ENCODE measurements at places on chromosomes 3 and 15.

- peak; percentile 92 for ATAC-seq
These were observed 37.7 kb downstream of the TM4SF4 start for GRCh38 chr3:149512073-149512782.

GRCh38 chr15:90817117-90818057 is 51.0 kb upstream of the FURIN start:
- no peak for ATAC-seq

- ATAC-seq: no peak
These were observed 317.2 kb upstream of the PROK2 start for GRCh38 chr3:72102112-72102616.

DNA sequence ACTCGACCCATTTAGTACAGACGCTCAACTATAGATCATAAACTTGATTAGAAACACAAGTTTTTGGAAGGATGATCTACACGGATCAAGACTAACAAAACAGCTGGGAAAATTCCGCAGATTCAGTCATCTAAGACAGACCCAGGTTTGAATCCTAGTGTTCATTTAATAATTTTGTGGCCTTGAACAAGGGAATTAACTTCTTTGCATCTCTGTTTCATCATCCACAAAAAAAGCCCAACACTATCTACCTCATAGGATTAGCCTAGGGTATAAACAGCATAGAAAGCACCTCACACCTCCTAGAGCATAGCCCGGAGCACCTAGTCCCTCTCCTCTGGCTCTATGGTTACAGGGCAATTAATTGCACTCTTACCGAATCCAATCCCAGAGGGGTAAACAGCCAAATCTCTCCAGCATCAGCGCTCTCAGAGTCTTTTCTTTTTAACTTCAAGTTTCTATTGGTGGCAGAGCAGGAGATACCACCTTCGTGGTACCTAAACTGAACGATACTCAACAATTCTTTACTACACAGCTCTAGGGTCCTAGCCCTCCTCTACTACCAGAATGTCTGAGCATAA is 3.5 kb downstream of the TBL1XR1 start:
- ATAC-seq: no peak

DNA sequence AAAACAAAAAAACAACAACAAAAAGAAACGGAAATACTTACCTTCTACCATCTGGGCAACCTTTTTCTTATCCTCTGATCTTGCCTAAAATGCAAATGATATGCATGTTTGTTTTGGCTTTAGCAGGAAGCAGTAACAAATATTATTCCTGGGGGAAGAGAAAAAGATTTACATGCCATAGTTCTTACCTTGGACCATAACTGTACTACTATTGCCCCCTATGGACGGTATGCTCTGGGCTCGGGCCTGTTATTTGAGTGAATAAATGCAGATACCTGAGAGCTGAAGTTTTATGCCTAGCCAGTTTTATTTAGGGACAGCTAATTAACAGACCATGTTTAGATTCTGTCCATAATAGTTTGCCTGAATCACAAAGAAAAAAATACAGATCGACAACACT is 12.6 kb upstream of the STARD5 start:
- peak; percentile 57 for ATAC-seq
